ENCODE measurements at places on chromosomes 11 and 22. TPM values are rescaled to one million over a fixed set of nuclear protein-coding genes. Genes with fewer than 3 reads are reported as not detected.

GRCh38 chr11:122979815-122980595, 1.6 kb downstream of the BSX start:
- H3K27ac ChIP-seq = no peak overlapping the region
- peaks cover 97% of the 10 kb centered on the region for H3K27me3 ChIP-seq
- H3K4me1 ChIP-seq = peaks cover 10% of the 10 kb centered on the region
- no peaks in the 10 kb centered on the region for H3K36me3 ChIP-seq

GRCh38 chr11:133070021-133070713, 462.1 kb downstream of the OPCML start:
- no peaks in the 10 kb centered on the region for H3K36me3 ChIP-seq
- H3K4me3 ChIP-seq = no peak overlapping the region
- peaks cover 7% of the 10 kb centered on the region for H3K27me3 ChIP-seq
- no peak for DNase-seq
- H3K4me1 ChIP-seq = no peaks in the 10 kb centered on the region

DNA sequence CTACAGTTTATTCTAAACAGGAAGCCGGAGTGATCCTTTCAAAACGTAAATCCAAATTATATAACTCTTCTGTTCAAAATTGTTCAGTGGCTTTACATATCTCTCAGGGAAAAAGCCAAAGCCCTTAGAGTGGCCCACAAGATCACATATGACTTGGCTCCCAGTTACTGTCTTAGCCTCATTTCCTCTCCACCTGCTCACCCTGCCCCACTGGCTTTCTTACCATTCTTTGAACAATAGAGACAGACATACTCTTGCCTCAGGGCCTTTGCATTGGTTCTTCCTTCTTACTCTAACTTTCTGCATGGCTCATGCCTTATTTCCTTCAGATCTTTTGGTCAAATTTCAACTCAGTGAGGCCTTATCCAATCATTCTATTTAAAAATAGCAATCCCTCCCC, 52.1 kb downstream of the STIM1 start:
- H3K27ac ChIP-seq = peak overlapping the region; percentile 71
- DNase-seq = no peak
- no peaks in the 10 kb centered on the region for H3K27me3 ChIP-seq
- H3K36me3 ChIP-seq = no peaks in the 10 kb centered on the region
- peaks cover 72% of the 10 kb centered on the region for H3K4me1 ChIP-seq
- no peak overlapping the region for H3K4me3 ChIP-seq

DNA sequence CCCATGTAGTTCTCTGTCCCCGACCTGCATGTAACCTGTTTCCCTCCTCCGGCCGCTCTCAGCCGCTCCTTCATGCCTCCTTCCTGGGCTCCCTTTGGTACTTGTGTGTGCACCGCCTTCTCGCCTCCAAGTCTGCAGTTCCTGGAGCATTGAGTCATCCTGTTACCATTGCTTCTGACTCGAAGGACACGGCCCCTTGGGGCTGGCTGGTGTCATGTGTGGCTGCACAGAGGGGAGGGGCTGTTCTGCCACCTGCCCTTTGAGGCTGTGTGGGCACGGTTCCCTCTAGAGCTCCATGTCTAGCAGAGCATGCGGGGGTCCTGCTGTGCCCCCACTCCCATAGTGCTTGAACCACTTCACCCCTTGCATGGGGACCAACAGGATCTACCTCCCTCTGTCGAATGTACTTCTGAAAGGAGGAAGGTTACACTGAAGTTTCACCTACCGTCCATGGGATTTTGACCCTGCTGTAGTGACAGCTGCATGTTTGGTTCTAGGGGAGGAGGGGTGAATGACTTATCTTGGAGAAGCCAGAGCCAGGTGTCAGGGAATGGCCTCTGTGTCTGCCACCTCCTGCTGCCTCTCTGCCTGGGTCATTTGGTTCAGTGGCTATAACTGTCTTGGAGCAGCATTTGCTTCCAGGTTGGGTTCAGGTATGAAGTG, 39.6 kb downstream of the BCR start:
- no peaks in the 10 kb centered on the region for H3K36me3 ChIP-seq
- H3K27ac ChIP-seq = no peak overlapping the region
- no peak overlapping the region for H3K4me3 ChIP-seq
- peaks cover 9% of the 10 kb centered on the region for H3K27me3 ChIP-seq
- peaks cover 31% of the 10 kb centered on the region for H3K4me1 ChIP-seq

- no peaks in the 10 kb centered on the region for H3K36me3 ChIP-seq
- H3K4me1 ChIP-seq = peaks cover 52% of the 10 kb centered on the region
- no peak for DNase-seq
Observed at GRCh38 chr11:6604081-6604626, 580 bp downstream of the ILK start.

DNA sequence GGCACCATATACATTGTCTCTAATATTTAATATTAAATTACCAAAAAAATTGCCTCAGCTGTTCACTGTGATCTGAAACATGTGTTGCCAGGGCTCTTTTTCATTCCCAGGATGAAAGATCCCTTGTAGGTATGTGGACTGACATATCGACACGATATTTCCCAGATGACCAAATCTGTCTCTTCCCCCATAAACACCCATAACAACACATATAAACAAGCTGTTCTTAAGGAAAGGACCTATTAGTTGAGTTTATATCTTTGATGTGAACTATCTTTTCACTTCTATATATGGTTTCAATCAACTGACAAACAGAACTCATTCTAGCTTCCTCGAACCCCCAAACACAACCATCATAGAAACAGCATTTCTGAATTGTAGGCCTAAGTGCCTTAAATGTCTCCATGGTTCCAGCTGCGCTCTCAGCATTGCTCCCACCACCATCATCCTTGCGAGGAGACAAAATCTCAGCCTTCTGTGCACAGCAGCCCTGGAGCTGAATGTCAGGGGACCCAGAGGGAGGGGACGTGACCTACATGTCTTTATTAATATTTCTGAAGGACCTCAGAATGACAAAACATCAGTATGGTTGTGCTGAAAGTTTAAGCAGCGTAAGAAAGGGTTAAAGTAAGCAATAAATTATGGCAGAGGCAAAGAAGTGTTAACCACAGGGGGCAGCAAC, 67.0 kb downstream of the ETS1 start:
- H3K36me3 ChIP-seq = no peaks in the 10 kb centered on the region
- no peaks in the 10 kb centered on the region for H3K27me3 ChIP-seq
- no peak for DNase-seq
- H3K4me3 ChIP-seq = peak overlapping the region; percentile 86

DNA sequence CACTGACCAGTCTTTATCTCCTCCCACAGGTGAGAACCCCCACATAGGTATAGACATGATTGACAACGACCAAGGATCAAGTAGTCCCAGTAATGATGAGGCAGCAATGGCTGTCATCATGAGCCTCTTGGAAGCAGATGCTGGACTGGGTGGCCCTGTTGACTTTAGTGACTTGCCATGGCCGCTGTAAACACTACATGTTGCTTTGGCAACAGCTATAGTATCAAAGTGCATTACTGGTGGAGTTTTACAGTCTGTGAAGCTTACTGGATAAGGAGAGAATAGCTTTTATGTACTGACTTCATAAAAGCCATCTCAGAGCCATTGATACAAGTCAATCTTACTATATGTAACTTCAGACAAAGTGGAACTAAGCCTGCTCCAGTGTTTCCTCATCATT, 76.5 kb downstream of the BTBD10 start:
- no peak for DNase-seq
- H3K27ac ChIP-seq = no peak overlapping the region
- H3K4me3 ChIP-seq = no peak overlapping the region
- no peaks in the 10 kb centered on the region for H3K36me3 ChIP-seq

GRCh38 chr11:62372871-62373270, 35.6 kb downstream of the ASRGL1 start:
- no peak overlapping the region for H3K27ac ChIP-seq
- DNase-seq = no peak
- no peaks in the 10 kb centered on the region for H3K27me3 ChIP-seq

- peak; percentile 54 for DNase-seq
- peak overlapping the region; percentile 97 for H3K27ac ChIP-seq
- H3K4me3 ChIP-seq = peak overlapping the region; percentile 82
- H3K27me3 ChIP-seq = no peaks in the 10 kb centered on the region
Observed at GRCh38 chr22:46076651-46077339, 73.5 kb upstream of the PPARA start.

GRCh38 chr11:124739479-124740276, at the start of gene NRGN:
NRGN (plus strand) TSS chr11:124739942; CDS start chr11:124740085, 143 bp downstream.
- peak within 1 kb of the TSS; percentile 72 for H3K4me3 ChIP-seq
- H3K27ac ChIP-seq = peak within 1 kb of the TSS; percentile 33
- no peaks in the 10 kb centered on the region for H3K36me3 ChIP-seq
- H3K4me1 ChIP-seq = peaks cover 14% of the 10 kb centered on the region

DNA sequence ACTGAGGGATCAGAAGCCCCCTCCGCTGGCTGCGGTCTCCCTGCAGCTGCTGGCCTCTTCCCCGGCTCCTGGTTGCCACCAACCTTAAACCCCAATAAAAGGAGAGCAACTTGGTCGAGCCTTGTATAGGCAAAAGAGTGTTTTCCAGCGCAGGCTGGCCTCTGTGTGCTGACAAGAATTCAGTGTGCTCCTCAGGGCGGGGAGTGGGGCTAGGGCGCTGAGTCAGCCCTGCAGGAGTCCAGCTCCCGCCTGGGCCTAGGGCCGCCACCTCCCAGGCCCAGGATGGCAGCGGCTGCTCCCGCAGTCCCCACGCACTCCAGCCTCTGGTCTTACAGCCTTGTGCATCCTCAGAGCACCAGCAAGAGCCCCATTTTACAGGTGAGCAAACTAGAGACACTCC, at the start of gene SHISAL1:
SHISAL1 (minus strand) TSS at position 186 of the 400 bp plus-strand sequence. CDS start 12,006 bp downstream, outside the sequence.
- no peak within 1 kb of the TSS for H3K4me3 ChIP-seq
- no peaks in the 10 kb centered on the region for H3K36me3 ChIP-seq
- DNase-seq = no peak
- H3K27ac ChIP-seq = no peak within 1 kb of the TSS

DNA sequence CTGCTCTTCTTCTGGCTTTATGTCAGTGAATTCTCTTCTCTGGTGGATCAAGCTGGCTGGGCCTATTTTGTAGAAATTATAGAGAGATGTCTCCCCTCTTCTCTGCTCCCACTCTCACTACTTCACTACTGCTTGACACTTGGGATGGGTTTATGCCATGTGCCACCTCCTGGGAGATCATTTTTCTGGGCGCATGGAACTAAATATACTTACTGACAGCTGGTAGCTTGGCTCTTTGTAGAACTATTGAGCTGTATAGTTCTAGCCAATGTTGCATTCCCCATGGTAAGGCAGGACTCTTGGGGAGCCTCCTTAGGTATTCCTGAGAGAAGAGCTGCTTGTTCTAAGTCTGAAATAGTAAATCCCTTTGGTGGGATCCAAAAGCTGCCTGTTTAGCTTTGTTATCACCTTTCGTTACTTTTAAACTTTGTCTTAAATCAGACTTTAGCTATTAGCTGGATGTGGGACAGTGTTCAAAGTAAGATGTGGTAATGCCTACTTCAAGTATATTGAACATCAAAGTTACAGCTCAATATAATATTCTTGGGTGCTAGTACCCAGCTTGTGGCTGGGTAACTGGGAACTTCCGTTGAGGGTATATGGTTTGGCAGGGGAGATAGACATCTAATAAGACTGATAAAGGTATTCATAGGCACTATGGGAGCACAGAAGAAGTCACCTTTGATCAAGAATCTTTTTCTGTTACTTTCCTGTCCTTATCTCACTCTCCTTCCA, 87.5 kb upstream of the RRM1 start:
- peak overlapping the region; percentile 75 for H3K27ac ChIP-seq
- no peaks in the 10 kb centered on the region for H3K27me3 ChIP-seq
- no peak for DNase-seq
- H3K36me3 ChIP-seq = no peaks in the 10 kb centered on the region
- peaks cover 18% of the 10 kb centered on the region for H3K4me1 ChIP-seq

- H3K27ac ChIP-seq = no peak overlapping the region
- DNase-seq = no peak
- H3K36me3 ChIP-seq = no peaks in the 10 kb centered on the region
- H3K4me1 ChIP-seq = no peaks in the 10 kb centered on the region
Observed at GRCh38 chr22:48577014-48577690, 1250.5 kb downstream of the BRD1 start.

DNA sequence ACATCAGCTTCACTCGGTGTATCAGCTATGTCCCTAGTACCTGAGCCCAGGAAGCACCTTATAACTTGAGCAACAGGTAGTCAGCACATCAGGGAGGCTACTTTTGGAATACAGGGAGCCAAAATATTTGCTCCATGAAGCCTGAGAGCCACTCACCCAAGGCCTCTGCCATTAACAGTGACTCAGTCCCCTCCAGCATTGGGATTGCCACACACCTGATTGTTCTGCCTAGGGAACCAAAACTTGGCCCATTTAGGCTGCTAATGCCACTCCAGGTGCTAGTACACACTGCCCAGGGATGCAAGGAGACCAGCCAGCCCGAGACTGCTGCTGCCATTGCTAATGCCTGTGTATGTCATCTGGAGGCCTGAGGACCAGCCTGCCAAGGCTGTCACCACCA, 773.6 kb upstream of the TENM4 start:
- no peaks in the 10 kb centered on the region for H3K27me3 ChIP-seq
- DNase-seq = no peak
- no peaks in the 10 kb centered on the region for H3K36me3 ChIP-seq
- no peak overlapping the region for H3K27ac ChIP-seq
- H3K4me1 ChIP-seq = no peaks in the 10 kb centered on the region

GRCh38 chr11:574632-575312, 1.5 kb upstream of the PHRF1 start:
- DNase-seq = no peak
- H3K36me3 ChIP-seq = no peaks in the 10 kb centered on the region
- peak overlapping the region; percentile 82 for H3K27ac ChIP-seq
- H3K4me1 ChIP-seq = peaks cover 48% of the 10 kb centered on the region
- peak overlapping the region; percentile 73 for H3K4me3 ChIP-seq
- no peaks in the 10 kb centered on the region for H3K27me3 ChIP-seq

DNA sequence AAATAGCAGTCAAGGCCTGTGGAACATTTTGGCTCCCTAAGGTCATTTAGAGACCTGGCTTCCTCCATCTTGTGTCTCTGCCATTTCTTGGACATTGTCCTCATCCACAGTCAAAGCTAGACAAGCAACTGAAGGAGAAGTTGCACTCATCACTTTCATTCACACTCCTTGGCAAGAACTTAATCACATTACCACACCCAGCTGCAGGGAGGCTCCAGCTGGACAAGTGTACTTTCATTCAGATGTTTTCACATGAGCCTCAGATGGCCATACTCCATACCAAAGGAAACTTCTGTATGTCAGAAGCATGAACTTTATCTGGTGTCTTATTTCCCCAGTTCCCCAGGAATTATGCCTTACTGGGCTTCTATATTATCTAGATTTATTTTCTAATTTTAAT, 537.4 kb downstream of the TMEM135 start:
- no peak overlapping the region for H3K4me3 ChIP-seq
- DNase-seq = no peak
- no peaks in the 10 kb centered on the region for H3K36me3 ChIP-seq
- H3K27me3 ChIP-seq = no peaks in the 10 kb centered on the region

Gene RIC3
- 7.1 TPM for total RNA-seq
